ENCODE measurements at places on chromosomes 1 and 21.

GRCh38 chr1:210292231-210292871 is 36.4 kb upstream of the HHAT start:
- peak; percentile 89 for DNase-seq

GRCh38 chr1:16988210-16988609 is 7.8 kb upstream of the MFAP2 start:
- DNase-seq: no peak

GRCh38 chr1:26602378-26602959 is 72.9 kb downstream of the RPS6KA1 start:
- DNase-seq: no peak

- no peak for DNase-seq
Measured at GRCh38 chr1:195717651-195718050, 890.6 kb downstream of the KCNT2 start.

GRCh38 chr21:44058652-44058964 is 46.5 kb downstream of the TRAPPC10 start:
- DNase-seq: no peak
